ENCODE measurements at places on chromosomes 5 and 9. TPM values are rescaled to one million over a fixed set of nuclear protein-coding genes. Genes with fewer than 3 reads are reported as not detected.

- DNase-seq: no peak
Observed at GRCh38 chr9:105275111-105275510, 30.7 kb downstream of the SLC44A1 start.

PCDHGB7 gene
- total RNA-seq: 8.6 TPM

GRCh38 chr5:113546703-113547183, 33.2 kb downstream of the YTHDC2 start:
- no peak for DNase-seq

- no peak for DNase-seq
Observed at GRCh38 chr5:137629646-137630045, 106.2 kb downstream of the KLHL3 start.

DNA sequence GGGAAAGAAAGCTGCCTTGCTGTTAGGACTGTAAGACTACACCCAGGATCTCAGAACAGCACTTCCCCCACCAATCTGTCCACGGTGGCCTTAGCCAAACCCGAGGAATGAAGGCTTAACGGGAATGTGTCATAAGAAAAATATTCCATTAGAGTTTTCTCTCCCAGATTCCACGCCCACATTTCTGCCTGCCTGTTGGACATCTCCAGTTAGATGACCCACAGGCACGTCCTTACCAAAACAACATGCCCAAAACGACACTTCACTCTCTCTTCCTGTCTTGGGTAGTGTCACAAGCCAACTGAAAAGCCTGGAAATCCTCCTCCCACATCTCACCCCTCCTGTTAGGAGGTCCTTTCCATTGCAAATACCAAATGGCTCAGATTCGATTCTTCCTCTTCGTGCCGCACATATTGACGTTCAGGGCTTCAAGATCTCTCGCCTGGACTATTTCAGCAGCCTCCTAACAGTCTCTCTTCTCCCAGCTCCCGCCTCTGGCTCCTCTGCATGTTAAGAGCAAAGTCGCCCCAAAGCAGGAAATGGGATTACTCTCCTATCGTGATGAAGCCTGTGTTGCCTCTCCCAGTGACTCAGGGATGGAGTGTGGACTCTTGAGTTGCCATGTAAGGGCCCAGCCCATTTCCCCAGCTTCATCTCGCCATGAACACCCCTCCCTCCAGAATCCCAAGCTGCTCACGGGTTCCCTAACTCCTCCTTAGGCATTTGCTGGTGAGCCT, 159.3 kb downstream of the NR3C1 start:
- no peak for DNase-seq

- peak; percentile 100 for DNase-seq
Observed at GRCh38 chr9:6412487-6413364, at the start of gene UHRF2. Gene UHRF2 (plus strand): TSS chr9:6413199. CDS start chr9:6413491, 292 bp downstream.

DNA sequence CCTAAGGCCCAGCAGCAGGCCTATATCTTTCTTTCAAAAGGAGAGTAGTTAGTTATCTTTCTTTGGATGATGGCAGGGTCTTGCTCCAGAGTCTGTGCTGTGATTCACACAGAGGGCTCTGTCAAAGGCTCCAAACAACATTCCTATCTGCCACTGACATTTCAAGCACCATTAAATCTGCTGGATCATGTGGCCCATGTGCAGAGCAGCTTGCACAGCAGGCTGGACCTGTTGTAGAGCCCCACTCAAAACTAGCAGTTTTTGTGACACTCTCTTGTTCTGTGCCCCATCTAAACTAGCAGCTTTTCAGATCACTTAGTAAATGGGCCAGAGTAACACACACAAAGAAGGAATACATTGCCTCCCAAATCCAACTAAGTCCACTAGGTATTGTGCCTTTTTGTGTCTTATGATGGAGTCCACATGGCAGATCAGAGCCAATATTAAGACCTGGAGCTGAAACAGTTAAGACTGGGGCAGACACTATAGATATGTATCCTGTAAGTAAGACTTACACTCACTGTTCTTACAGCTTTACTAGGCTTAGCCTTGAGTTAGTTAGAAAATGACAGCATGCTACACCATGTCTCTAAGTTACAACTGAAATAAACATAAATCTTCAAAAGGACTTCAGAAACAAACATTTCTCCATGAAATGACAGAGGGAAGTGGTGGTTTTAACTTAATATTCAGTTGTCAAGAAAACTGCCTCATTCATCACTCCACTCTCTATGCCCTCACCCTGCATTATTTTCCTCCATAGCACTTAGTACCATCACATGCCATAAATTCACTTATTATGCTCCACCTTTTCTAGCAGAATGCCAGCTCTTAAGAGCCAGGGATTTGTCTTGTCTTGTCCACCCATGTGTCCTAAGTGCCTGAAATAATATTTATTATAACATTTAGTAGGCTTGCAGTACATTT, 400.9 kb downstream of the RAB3C start:
- no peak for DNase-seq

DNA sequence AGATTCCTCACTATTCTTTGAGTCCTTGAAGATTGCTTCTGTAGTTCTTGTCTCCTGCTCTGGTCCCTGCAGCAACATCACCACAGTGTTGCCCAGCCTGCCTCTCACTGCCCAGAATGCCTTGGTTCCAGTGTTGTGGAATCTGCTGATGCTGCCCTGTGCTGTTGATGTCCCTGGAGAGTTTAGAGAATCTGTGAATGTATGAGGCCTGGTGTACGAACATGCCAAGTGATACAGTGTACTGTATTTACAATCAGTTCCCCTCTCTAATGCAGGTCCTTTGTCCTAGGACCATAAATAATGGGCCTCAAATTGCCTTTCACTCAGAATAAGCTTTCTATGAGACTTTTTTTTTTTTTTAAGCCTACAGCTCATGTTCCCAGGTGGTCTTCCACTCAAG, 8.2 kb downstream of the SV2C start:
- DNase-seq: no peak

FAM151B gene
- total RNA-seq: 1.6 TPM

- DNase-seq: no peak
Observed at GRCh38 chr5:121758615-121759014, 93.1 kb upstream of the FTMT start.

GRCh38 chr9:71607461-71607881, 160.8 kb downstream of the CEMIP2 start:
- DNase-seq: no peak

- no peak for DNase-seq
Observed at GRCh38 chr9:130058154-130058553, 4.4 kb downstream of the GPR107 start.

PCDHB9 gene
- total RNA-seq: 1.3 TPM

- DNase-seq: no peak
Observed at GRCh38 chr9:4559261-4560182, 69.3 kb downstream of the SLC1A1 start.

FANCC gene
- 6.1 TPM for total RNA-seq

GRCh38 chr9:87282538-87282937, 215.1 kb upstream of the DAPK1 start:
- DNase-seq: no peak

NTNG2 gene
- 1.4 TPM for total RNA-seq

DNA sequence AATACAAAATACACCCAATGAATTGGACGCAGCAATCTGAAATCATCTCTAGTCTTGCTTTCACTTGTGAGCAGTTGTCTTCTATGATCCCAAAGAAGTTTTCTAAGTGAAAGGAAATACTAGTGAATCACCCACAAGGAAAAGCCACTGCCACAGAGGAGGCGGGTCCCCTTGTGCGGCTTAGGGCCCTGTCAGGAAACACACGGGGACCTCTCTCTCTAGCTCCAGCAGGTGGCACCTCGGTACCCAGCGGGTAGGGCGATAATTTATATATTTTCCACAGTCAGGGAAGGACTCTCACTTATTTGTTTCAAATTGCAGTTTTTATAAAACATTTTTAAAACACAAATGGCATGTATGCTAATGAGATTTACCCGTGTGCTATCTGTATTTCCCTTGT, 417.1 kb downstream of the KDM4C start:
- DNase-seq: no peak

LRRC19 gene
- total RNA-seq: not detected

PTGDS gene
- 6,282 TPM for total RNA-seq

EFCAB9 gene
- total RNA-seq: not detected

DNA sequence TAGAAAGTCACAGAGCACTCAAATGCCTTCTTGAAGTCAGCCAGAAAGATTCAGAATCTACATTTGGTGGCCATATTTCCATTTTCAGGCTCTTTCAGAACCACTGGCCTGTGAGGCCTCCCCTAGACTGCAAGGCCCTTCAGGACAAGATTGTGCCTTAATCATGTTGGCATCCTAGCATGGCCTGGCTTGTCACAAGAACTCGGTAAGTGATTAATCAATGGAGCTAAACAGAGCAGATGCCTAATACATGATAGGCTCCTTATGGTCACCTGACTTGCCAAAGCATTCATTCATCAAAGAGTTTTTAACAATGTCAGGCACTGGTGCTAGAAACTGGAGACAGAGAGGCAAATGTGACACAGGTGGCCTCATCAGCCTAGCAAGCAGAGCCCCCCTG, 70.3 kb downstream of the PGM5 start:
- DNase-seq: no peak

PRR7 gene
- 1.4 TPM for total RNA-seq

WDR31 gene
- 13.0 TPM for total RNA-seq

GRCh38 chr5:63055421-63055820, 476.8 kb downstream of the LRRC70 start:
- DNase-seq: no peak

DNA sequence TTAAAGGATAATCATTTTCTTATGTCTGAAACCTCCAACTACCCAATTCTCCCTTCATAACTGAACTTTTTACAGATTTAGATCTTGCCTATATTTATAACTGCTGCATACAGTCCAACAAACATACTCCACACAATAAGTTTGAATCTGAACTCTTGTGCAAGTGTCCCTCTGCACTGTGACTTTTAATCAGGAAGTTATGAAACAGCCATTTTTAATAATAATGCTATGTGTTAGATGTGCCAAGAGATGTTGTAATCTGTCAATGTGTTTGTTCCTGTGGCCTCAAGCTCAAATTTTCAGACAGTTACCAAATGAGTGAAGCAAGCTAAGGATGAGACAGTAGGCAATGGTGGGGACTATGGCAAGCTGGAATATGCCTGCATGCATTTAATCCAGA, 57.6 kb upstream of the MTAP start:
- no peak for DNase-seq

DNA sequence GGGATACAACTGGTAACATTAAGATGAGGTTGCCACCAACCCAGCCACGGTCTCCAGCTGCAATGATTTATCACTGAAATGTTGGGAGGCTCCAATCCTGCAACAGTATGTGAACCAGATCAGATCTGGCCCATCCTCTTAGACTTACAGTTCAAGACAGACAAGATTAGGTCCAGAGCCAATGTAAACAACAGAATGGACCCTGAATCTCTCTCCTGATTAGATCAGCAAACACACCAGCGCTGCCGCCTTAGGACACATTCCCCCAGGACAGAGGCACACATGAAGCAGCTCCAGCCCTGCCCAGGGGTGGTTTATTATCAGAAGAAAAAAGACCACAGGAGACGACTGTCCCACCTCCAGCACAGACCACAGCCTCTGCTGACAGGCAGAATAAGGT, 82.1 kb downstream of the SLIT3 start:
- no peak for DNase-seq

GRCh38 chr9:8825585-8826147, 1026.1 kb upstream of the DMAC1 start:
- DNase-seq: no peak

DIRAS2 gene
- total RNA-seq: not detected

PFN3 gene
- total RNA-seq: not detected

INSL6 gene
- not detected for total RNA-seq

EQTN gene
- total RNA-seq: not detected

GRCh38 chr5:170736966-170737365, 46.6 kb upstream of the GABRP start:
- DNase-seq: no peak

DNA sequence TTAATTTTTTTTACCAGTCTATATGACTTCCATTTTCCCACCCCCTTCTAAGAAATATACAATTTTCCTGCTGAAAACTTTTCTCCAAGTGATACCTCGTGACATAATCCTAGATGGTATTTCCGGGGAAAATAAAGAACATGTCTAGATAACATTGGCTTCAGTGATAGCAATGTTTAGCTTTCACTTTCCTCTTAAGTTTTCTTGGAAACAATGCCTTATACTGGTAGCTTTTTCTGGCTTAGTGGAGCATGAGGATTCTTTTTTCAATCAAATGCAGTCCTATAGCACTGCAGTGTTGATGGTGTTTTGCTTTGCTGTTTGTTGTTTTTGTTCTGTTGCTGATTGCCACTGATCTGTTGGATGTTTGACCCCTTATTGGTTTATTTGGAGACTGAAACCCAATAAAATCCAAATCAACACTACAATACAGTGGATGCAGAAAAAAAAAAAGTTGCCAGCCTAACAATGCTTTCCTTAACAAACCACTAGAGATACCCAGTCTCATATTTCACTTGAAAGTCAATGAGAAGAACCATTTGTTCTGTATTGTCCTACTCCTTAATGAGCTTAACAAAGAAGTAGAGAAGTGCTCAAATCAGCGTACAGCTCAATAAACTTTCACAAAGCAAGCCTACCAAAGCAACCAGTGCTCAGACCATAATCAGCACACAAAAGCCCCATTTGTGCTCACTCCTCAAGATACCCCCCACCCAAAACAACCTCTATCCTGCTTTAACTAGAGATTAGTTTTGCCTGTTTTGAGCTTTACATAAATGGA, 74.2 kb upstream of the GRAMD2B start:
- DNase-seq: no peak

GRCh38 chr5:11483630-11484029, 420.6 kb downstream of the CTNND2 start:
- no peak for DNase-seq

- DNase-seq: peak; percentile 28
Observed at GRCh38 chr9:117415358-117415914, 579 bp upstream of the ASTN2 start.

PCDHB12 gene
- total RNA-seq: 1.3 TPM

All from Right ventricle myocardium inferior (tissue), 1 donor.